ENCODE measurements at places on chromosomes 6 and 20.

DNA sequence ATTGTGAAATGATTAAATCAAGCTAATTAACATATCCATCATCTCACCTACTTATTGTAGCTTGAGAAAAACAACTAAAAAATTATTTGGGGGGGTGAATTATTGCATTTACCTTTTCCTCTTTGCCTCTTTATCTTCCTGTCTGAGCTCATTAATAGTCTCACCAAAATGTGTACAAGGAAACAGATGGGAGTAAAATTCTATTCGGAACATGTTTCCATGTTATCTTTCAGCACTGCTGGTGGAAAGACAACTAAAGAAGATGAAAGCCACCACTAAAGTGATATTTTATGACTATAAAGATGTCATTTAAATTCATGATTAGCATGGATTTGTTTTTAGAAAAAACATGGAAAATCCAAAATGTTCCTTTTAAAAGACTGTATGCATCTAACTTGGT is 102.6 kb downstream of the SYNE1 start:
- no peak for DNase-seq

DNA sequence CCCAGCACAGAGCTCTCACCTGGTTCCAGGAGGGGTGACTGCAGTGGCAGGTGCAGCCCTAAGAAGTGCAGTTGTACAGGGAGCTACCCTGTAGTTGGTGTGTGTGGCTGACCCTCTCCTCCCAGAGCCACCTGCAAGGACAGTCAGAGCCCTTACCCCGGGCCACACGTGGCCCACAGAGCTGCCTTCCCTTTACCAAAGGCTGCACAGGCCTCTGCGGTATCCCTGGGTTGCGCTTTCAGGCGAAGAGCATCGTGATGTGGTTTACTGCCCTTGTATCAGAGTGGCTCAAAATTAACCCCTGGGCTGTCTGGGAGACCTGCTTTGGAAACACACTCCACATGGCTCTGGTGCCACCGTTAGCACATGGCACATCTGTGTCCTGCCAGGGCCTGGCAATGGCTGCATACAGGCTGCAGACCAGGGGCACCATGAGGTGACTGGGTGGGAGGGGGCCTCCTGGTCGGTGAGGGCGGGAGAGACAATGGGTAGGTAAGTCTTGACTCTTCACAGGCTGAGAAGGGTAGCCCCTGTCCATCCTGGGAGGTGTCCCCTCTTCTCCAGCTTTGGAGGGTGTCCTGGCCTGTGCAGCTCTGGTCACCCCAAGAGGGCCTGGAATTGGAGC is 81.5 kb downstream of the CDH4 start:
- DNase-seq, result no peak

DNA sequence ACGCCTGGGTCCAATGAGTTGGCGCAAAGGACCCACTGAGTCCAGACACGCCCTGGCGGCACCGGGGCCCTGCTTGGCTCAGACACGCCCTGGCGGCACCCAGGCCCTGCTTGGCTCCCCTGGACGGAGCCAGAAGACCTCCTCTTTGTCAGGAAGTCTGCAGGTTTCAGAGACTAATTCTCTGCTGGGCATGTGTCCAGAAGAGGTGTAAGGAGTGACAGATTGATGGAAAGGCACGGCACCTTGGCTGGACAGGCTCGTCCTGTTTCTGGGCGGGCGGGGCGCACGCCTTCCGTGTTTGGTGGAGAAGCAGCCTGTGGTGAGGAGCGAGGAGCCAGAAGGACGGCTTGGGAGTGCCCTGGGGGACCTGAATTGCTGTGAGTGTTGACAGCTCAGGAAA is 23.1 kb upstream of the DACT2 start:
- DNase-seq, result no peak

DNA sequence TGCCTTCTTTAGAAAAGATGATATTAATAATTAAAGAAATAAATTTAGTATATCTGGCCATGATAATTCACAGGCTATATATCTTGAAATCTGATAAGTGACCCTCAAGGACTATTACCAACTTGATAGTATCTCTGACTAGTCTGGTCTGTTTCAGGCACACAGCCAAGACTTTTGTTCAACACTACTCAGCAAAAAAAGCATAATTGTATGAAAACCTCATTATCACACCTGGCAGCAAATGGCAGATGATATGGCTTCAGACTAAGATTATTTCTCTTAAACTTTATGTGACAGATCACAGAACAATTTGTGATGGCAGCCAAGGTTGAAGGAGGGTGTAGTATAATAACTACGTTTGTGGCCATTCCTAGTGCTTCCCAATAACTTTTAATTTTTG is 114.7 kb downstream of the RWDD2A start:
- no peak for DNase-seq

DNA sequence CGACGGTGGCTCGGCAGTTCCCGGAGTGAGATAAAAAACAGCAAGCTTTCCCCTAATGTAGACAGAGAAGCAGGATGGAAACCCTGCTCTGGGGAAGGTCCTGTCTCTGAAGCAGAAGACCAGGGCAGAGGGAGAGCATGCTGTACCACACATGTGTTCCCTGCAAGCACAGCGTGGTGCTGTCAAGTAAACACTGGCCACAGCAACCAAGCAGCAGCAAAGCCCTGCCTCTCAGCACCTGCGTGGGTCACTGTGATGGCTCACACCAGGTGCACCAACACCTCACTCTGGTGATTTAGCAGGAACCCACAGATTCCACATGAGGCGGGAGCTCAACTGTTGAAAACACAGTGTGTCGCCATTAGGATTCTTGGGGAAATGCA is 65.2 kb upstream of the TXNDC5 start:
- no peak for DNase-seq

DNA sequence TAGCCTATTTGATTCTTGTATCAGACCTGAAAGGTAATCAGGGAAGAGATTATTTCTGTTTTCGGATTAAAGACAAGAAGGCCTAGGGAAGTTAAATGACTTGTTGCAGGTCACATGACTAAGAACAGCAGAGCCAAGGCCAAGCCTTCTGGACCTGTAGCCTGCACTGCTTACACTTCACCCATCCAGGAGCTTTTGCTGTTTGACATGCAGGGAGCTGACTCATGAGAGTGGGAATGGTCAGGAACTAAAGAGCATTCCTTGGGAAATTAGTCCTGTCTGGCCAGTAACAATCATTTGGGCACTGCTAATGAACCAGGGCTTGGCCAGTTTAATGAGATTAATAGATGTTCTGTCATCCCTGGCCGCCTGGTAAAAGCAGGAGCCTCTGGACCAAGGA is 46.8 kb downstream of the EIF2S2 start:
- no peak for DNase-seq

DNA sequence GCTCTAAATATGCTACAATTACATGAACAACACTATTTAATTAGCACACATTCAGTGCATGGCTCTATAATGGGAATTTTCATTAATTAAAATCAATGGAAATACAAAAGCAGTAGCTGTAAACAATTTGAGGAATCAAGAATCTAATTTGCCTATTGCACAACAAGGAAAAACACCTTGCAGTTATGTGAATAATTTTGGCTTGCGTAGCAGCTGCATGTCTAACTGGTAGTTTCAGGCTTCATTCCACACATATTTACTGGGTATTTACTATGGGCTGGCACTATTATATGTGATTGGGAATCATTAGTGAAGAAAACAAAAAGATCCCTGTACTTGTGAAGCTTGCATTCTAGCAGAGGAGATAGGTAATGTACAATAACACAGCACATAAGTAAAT is 26.4 kb downstream of the KIF6 start:
- DNase-seq, result no peak

All from right hindlimb (tissue), 1 donor.